ENCODE measurements at places on chromosomes 5 and 9.

GRCh38 chr9:86958203-86958602 lies 10.9 kb upstream of the GAS1 start:
- DNase-seq, result no peak

- no peak for DNase-seq
These were observed 454.3 kb downstream of the TLE1 start for GRCh38 chr9:81234924-81235610.

DNA sequence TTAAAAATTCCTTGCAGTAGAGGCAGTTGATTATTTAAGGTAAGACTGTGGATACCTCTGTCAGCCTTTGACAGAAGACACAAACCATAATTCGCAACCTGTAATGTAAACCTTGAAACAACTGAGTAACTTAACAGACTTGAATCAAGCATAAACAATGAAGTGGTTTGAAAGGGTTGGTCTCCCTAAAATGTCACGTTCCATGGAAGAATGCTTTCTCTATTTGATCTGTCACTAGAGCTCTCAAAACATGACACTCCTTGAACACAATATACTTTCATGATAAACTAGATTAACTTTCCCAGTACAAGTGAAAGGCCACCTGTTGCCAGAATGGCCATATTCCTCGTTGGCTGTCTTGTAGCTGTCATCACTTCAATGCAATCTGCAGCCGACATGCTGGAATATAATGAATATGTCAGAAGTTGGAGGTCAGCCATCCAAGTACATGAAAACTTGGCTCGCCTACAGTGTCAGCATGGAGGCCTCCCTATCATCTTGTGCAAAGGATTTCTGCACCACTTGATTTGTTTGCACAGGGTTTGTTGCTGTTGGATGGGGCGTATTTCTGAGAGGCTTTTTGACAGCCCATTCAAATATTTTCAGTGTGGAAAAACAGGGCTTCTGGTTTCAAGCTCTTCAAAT lies 228.0 kb downstream of the TLE4 start:
- DNase-seq, result peak; percentile 80

GRCh38 chr5:31355337-31355736 lies 161.9 kb downstream of the CDH6 start:
- DNase-seq, result peak; percentile 1

- no peak for DNase-seq
These were observed 52.6 kb downstream of the EDIL3 start for GRCh38 chr5:84332106-84332505.

DNA sequence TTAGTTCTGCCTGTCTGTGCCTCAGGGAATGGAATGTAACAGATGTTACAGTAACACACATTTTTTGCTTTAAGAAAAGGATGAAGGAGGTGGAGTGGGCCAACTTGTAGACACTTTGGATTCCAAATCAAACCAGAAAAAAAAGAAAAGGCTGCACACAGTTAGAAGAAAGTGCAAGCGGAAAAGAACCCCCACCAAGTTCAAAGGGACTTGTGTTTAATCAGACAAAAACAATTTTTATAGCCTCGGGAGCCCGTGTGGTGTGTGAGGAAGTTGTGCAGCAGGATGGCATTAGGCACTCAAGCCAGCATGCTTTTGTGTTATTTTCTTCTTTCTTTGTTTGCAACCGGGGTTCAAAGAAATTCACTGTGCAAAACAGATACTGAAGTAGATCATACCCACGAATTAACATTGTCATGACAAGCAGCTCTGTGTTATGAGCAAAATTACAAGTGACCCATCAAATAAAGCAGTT lies 189.5 kb downstream of the SEMA5A start:
- DNase-seq, result peak; percentile 65

GRCh38 chr9:70987986-70988385 lies 133.4 kb downstream of the TRPM3 start:
- DNase-seq, result no peak

DNA sequence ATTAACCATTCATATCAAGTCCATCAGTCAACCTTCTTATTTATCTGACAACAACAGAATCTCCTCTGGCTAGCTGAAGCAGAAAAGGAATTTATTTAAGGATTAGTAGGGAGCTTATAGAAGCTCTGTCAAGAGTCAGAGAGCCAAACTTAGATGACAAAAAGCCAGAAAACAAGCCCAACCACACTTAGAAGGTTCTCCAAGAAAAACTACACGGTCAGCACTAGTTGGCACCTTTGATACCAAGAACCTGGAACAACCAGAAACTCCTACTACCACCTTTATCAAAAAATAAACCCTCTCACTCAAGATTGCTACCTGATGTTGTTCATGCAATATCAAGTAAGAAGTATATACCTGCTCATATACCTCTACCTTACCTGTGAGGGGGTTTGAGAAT lies 36.9 kb downstream of the RANBP6 start:
- DNase-seq, result no peak

- no peak for DNase-seq
These were observed 3.8 kb downstream of the ZFYVE16 start for GRCh38 chr5:80411589-80412219.

DNA sequence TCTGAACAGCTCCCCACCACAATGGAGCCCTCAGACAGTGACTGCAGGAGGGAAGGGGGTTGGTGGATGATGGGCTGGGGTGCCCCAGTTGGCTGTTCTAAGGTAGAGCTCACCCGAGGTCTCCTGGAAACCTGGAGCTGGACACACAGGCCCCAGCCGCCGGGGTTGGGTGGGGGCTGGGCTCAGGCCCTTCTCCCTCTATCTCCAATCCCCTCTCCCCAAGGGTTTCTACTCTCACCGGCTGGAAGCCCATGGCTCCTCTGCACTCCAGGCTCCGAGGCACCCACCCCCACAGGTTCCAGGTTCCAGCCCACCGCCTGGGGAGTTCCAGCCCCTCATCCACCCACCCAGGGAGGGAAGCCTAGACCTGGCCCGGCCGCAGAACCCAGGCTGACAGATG lies 766 bp downstream of the NR5A1 start:
- no peak for DNase-seq

- peak; percentile 8 for DNase-seq
These were observed 115.7 kb downstream of the MAN2A1 start for GRCh38 chr5:109805472-109805871.

DNA sequence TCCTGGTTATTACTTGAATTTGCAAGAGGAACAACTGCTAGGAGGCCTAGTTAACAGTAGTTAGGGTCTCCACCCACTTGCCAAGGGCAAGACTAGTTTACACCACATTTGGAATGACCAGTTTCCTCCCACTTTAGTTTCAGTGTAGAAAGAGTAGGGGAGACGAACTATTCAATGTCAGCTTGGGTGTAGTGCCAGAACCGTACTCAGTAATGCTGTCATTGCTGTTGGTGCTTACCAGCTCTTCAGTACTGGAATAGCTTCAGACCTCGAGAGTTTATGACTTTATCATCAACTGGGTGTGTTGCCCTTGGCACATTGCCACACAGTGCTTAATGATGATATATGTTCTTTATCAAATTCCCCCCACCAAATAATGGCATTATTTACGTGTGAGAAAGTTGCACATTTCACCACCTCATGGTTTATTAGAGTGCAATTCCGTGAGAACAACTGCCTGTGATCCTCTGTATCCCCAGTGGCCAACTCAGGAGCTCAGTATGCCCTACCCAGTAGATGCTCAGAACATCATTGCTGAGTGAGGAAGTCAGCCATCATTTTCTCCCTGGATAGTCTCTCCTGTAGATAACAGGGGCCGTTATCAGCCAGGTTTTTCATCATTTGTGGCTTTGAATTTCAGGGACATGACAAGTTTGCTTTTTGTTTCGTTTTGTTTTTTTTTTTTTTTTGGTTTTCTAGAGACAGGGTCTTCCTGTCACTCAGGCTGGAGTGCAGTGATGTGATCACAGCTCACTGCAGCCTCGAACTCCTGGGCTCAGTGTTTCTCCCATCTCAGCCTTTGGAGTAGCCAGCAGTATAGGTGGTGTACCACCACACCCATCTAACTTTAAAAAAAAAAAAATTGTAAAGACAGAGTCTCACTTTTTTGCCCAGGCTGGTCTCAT lies 67.3 kb downstream of the DOCK8 start:
- no peak for DNase-seq

GRCh38 chr5:124650147-124650561 lies 96.3 kb downstream of the ZNF608 start:
- no peak for DNase-seq

- DNase-seq, result peak; percentile 40
These were observed 623 bp upstream of the TRIM36 start for GRCh38 chr5:115170134-115170928.

DNA sequence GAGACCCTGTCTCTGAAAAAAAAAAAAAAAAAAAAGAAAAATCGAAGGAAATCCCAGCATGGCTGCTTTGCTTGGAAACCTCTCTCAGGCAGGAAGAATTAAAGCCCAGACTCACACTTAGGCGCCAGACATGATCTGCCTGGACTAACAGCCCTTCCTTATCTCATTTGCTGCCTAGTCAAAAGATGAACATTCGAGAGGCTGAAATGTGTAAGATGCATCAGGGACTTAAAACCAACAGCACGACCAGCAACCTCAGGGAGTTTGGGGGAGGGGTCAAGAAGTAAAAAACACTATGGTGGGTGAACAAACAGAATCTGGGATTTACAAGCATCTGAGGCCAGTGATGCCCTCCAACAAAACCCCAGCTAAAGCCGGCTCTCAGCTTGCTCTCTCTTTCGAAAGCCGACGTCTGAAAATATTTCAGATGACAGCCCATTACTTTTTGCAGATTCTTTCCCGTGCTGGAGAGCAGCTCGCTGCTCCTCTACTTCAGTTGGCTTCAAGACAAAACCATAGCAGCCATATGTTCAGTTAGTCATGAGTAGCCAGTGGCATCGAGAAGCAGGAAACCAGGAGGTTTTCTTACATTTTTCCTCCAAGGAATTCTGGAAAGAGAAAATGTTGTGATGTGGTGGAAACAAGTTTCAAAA lies 249.9 kb downstream of the MARCHF11 start:
- peak; percentile 76 for DNase-seq

DNA sequence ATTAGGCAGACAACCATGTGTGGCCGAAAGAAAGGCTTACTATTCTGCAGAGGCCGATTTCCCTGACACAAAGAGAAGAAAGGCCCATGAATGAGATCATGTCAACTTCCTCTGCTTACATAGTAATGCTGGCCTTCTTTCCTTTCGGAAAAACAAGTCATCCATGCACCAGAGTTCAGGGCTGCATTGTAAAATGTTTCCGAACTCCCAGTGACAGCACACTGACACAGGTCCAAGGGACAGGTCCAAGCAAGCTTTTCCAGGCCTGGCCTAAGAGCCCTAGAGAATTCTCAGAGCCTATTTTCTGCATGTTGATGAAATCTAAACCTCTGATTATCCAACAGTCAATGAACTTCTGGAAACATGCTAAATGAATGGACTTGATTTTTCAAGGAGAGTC lies 140.9 kb downstream of the ZNF608 start:
- no peak for DNase-seq

DNA sequence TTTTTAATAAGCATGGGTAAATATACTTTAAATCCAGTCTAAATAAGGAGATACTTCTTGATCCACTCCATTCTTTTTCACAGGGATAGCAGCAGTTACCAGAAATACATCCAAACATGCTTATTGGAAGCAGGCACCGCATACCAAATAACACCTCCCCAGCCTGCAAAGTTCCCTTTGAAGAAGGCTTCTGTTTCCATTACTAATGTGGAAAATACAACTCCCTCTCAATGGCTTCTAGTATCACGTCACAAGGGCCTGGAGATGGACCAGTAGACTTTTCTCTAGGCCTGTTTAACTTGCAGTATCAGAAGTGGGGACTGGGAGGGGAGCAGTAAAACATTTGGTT lies 20.8 kb downstream of the TMEM245 start:
- peak; percentile 57 for DNase-seq

- no peak for DNase-seq
These were observed 95.1 kb downstream of the BNC2 start for GRCh38 chr9:16775330-16775729.

DNA sequence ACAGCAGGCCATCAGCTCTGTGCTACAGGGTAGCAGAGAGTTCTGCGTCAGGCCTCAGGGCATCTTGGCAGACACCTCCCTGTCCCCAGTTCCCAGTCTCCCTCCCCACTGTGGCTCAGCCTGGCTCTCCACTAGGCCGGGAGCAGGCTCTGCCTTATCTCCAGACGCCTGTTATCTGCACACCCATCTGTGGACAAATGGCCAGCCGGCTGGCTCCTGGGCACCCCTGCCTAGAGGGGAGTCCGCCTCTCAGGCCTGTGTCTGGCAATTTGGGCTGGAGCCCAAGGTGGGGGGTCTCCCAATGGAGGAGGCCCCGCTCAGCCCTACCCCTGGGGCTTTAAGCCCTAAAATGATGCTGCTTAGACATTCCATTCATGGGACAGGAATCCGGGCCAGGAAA lies 39.2 kb upstream of the HAND1 start:
- DNase-seq, result no peak

DNA sequence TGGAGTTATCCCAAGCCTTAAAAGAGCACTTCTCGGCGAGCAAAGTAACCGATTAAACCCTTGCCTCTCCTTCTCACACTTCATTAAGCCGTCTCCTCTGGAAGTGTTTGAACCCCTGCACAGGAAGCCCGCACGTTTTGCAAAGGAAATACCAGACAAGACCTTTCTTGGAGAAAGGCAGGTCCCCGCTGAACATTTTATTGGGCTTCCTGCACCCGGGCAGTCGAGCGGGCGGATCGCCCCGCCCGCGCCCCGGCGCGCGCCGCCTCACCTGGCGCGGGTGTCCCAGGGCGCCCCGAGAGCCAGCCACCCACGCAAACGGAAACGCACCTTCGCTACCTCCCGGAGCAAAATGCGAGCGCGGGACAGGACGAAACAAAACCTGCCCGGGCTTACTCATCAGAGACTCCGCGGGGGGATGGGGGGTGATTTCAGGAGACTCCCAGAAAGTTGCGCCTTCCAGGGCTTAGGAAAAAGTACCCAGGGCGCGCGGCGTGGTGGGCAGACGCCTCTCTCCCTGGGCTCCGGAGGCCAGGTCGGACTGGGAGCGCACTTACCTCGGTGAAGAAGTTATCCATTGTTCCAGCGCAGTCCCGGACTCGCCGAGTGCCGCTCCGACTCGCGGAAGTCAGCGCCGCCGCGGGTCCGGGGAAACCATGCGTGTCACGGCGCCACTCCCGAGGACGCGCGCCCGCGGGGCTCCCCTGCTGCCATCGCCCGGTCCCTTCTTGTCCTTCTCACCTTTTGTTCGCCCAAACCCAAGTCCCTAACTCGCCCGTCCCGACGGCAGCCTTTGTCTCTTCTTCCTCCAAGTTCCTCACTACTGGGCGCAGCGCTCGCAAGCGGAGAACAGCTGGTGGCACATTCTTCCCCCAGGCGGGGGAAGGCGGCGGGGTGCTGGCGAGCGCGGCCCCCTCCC lies 598 bp downstream of the MYO10 start:
- peak; percentile 81 for DNase-seq

- DNase-seq, result peak; percentile 74
These were observed at the start of gene RNF224 for GRCh38 chr9:137227054-137227852. TSS of gene RNF224 (plus strand) at chr9:137227502. CDS start at chr9:137228336, 834 bp downstream.
